Type B pancreatic cell (in vitro differentiated cells): ENCODE measurements at places on chromosomes 4 and X.

DNA sequence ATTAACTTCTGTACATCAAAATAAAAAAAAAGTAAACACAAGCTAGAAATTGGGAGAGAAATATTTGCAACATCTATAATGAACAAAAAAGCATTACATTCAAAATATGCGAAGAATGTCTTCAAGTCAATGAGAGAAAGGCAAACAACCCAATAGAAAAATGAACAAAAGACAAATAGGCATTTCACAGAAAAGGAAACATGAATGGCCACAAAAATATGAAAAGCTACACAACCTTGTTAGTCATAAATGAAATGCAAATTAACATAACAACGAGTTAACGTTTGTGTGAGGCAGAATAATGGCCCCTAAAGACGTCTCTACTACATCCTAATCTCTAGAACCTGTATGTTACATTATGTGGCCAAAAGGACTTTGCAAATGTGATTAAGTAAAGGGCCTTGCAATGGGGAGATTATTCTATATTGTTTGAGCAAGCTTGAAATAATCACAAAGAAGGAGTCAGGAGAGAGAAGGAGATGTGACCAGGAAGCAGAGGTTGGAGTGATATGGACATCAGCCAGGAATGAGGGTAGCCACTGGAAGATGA, 86.8 kb downstream of the WDFY3 start:
- DNase-seq, result no peak

DNA sequence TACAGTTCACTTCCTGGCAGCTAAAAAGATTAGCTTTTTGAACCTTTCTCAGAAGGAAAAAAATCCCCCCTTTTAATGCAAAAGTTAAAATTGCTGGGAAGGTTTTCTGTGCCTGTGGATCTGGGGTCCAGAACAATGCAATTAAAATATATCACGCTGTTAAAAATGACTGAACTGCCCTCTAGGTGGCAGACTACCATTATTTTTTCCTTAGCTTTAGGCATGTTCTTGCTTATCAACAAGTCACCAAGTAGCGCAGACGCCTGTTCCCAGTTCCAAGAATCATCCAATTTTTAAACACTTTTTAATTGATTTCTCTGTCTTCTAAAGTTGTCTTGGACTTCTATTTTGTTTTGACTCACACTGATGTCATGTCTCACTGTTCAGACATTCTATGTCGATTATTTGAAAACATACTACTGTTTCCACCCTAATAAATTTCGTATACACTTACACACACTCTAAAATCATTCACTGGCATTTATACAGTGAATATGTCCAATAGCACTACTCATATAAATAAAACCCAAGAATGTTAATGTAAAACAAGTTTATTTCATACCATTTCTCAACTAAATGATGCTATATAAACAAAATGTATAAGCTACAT, 661.6 kb downstream of the RAPGEF2 start:
- DNase-seq, result no peak

DNA sequence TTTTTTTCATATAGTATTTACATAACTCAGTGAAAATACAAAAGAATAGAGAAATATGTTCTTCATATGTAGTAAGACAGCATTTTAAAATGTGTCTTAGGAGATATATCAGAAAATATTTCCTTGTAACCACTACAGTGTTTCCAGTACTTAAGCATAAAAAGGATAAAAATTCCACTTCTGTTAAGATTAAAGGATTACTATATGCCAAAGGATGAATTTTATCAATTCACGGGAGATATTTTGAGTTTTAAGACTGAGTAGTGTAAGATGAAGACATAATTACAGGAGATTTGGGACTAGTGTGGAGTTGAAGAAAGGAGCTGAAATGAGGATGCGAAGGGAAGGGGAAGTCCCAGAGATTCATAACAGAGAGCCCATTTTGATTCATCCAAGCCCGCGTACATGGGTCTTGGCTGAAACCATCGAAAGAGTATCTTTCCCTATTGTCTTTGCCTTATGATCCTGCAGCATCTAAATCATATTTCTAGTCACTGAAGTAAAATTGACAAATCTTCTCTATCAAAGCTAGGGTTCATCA, 58.7 kb downstream of the MAD2L1 start:
- DNase-seq, result no peak

GRCh38 chr4:94641702-94642560, 115.8 kb upstream of the BMPR1B start:
- DNase-seq, result no peak

DNA sequence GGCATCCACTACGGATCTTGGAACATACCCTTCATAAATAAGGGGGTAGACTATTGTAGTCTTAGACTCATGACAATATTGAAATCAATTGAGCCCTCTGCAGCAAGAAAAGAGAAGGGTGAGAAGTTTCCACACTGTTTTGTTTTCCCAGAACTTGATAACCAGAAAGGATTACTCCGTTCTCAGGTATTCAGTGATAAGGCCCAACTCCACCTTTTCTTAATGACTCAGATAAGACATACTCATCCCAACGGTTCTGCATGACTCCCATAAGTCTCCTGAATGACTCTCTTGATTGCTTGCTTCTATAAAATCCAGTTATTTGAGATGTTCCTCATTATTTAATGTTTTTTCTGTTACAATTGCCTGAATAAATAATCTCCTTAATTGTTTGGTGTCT, 111.7 kb downstream of the PABPC4L start:
- DNase-seq, result no peak

GRCh38 chrX:131828482-131828881, 194.6 kb upstream of the STK26 start:
- DNase-seq, result no peak

GRCh38 chrX:67437821-67438220, 106.0 kb upstream of the AR start:
- DNase-seq, result no peak

GRCh38 chrX:19661961-19662360, 146.7 kb upstream of the MAP3K15 start:
- no peak for DNase-seq

GRCh38 chr4:189098932-189099696, 841.6 kb upstream of the FRG1 start:
- DNase-seq, result no peak

DNA sequence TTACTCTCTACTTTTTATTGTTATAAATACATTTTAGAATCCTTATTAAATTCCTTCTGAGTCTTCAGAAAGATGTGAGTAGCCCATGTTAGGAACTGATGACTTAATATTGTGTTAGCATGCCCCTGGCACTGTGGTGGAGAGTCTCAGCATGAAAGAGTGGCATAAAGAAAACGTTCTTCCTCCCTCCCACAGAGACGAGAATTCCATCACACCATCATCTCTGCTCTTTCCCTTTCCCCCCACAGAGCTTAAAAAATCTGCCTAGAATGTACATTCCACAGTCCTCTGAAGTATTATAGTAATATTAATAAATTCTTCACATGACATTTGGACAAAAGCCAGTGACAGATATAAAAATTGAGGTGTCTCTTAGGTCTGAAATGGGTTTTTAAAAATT, 117.8 kb upstream of the DKK2 start:
- DNase-seq, result no peak

DNA sequence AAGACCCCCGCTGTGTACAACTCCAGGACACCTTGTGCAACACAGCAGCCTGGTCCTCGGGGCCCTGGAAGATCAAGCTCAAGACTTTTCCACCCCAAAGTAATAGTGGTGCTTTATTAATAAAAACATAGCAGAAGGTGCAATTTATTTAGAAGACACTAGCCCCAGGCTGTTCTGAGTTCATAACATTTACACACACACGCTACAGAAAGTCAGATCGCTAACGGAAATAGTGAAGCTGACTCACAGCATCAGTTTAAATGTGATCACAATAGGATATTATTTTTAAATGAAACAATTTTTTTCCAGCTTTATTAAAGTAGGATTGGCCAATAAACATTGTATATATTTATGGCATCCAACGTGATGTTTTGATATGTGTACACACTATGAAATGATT, 141.0 kb downstream of the STK32B start:
- DNase-seq, result no peak

GRCh38 chr4:183548306-183548705, 43.4 kb downstream of the ING2 start:
- no peak for DNase-seq

- DNase-seq, result no peak
These were observed 513.7 kb downstream of the RPA4 start for GRCh38 chrX:97397371-97397770.

DNA sequence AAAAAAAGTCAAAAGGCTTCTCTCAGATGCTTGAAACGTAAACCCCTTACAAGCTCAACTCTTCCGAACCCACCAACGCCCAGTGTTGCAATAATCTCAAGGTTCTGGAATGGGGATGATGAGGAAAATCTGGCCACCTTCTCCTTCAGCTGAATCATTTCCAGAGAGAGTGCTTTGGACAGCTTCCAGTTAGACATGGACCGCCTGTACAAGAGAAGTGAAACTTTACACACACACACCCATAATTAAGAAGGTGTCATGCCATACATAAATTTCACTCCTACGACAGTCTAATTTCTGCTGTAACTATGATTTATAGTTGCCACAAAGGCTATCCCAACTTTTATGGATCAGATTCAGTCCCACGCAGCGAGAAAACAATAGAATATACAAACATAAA, 72.3 kb downstream of the PRKG2 start:
- DNase-seq, result no peak

DNA sequence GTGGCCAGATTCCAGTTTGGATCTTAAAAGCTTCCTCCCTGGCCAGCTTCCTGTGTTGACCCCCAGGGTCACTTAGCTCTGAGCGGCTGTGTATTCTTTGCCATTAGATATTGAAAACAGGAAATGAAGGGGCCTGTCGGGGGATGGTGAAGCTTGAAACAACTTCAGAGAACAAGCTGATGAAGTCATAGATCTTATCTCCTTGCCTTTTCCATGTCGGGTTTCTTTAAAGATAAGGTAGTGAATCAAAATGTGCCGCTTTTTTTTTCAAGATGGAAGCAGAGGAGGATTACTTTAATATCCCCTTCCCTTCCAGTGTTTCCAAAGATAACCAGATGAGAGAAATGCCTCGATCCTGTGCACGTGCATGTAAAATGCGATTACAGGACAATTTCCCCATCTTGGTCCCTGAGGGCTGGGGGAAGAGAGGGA, 508.5 kb downstream of the MID1IP1 start:
- DNase-seq, result no peak

- DNase-seq, result no peak
These were observed 588.0 kb downstream of the CCSER1 start for GRCh38 chr4:90715242-90715641.

DNA sequence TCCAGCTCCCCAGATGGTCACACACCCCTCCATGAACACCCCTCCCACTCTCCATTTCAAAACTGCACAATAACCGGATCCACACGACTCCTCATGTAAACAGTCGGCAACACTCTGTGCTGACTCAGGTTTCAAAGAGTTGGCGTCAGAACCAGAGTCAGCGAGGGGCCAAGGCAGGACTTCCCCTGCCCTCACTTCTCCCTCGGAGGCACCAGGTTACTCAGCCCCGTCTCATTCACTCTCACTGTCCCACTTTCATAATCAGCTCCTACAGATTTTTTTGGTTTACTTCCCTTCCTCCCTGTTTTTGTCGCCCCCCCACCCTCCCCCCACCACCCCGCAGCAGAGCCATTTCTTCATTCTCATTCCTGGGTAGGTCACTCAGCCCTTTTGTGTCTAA, 2.7 kb upstream of the TIMP1 start:
- no peak for DNase-seq

DNA sequence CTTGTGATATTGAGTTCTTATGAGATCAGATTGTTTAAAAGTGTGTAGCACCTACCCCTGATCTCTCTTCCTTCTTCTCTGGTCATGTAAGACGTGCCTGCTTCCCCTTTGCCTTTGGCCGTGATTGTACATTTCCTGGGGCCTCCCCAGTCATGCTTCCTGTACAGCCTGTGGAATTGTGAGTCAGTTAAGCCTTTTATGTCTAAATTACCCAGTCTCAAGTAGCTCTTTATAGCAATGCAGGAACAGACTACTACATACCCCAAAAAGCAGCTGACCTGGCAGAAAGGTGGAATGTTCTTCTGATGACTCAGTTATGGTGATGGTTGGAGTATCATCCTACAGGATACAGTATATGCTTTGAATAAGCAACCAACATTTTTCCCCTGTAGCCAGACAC, 11.4 kb upstream of the MCUB start:
- no peak for DNase-seq

GRCh38 chr4:149719357-149719756, 96.3 kb downstream of the IQCM start:
- no peak for DNase-seq

GRCh38 chrX:39855748-39856129, 242.0 kb downstream of the BCOR start:
- DNase-seq, result no peak

- no peak for DNase-seq
These were observed 302.4 kb downstream of the TEX13A start for GRCh38 chrX:104918122-104918521.

DNA sequence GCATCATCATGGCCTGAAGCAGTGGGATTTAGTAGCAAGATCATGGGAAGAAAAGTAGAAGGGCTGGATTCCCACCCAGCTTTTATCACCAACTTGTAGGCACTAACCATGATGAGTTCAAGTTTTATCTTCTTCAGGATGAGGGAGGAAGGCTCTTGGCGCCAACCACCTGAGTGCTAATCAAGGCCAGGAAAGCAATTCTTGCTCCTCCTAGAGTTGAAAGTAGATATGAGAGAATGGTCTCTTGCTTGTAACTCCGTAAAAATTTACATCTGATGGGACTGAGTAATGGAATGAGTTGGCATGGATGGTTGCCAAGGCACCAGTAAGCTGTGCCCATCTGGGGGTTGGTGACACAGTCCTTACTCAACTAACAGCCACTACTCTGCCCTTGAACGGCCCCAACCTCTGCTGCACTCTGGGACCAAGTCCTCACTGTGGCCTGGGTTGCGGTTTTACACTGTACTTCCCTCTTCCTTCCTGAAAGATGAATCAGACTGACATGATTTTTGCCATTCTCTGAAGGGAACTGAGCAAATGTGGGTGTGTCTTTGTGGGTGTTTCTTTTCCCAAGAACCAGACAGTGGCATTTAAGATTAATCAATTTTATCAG, 39.4 kb upstream of the NDP start:
- DNase-seq, result no peak

GRCh38 chr4:99207069-99207743, 11.8 kb downstream of the ADH6 start:
- DNase-seq, result no peak

- DNase-seq, result no peak
These were observed 69.8 kb downstream of the TMEM131L start for GRCh38 chr4:153535772-153536513.

GRCh38 chrX:97039363-97040029, 155.8 kb downstream of the RPA4 start:
- no peak for DNase-seq

- no peak for DNase-seq
These were observed 256.2 kb downstream of the BCOR start for GRCh38 chrX:39841604-39842003.
